Inflammatory macrophage (primary cell): ENCODE measurements at places on chromosomes 16 and 17.

- no peak for DNase-seq
These were observed 26.5 kb downstream of the RHBDL3 start for GRCh38 chr17:32292094-32292493.

GRCh38 chr17:54982399-54982798 is 13.8 kb downstream of the STXBP4 start:
- DNase-seq: no peak

GRCh38 chr16:56944954-56945839 is 13.3 kb downstream of the HERPUD1 start:
- DNase-seq: no peak

DNA sequence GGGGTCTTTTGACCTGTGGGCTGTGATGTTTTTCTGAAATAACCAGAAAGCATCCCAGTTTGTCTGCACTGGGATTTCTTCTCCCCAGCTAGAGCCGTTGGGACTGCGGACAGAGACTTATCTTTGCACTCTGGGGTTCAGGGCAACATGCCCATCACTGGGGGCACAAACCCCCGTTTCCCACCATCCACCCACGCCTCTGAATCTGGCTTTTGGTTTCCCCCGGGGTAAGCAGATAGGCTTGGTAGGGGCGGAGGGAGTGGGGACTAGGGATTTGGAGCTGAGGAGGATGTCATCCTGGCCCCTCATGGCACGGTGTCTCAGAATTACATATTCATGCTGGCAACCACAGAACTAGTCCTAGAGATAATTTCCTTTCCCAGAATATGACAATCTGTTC is 68.6 kb downstream of the CCDC182 start:
- DNase-seq: no peak
